Thyroid gland (tissue), 4 donors: ENCODE measurements at places on chromosomes 5 and 9.

GRCh38 chr5:135373736-135374515, 25.1 kb downstream of the MACROH2A1 start:
- H3K4me1 ChIP-seq = peaks cover 14% of the 10 kb centered on the region
- DNase-seq = peak; percentile 76
- no peaks in the 10 kb centered on the region for H3K27me3 ChIP-seq

DNA sequence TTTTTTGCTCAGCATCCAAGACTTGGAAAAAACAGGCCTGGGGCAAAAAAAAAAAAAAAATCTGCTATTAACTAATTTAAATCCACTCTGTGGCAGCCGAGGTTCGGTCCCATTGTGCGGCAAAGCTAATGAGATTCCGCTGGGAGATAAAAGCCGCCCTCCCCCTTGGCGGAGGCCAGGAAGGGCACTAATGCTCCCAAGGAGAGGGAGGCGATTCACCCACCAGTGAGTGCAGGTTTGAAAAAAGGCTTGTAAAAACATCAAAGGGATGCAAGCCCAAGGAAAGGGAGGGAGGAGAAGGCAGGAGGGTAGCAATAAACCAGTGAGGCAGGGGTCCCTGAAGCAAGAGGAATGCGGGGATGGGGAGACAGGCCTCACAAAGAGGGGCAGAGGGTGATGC, 129.5 kb upstream of the RAPGEF1 start:
- H3K27ac ChIP-seq = no peak overlapping the region
- no peaks in the 10 kb centered on the region for H3K27me3 ChIP-seq
- DNase-seq = no peak
- no peaks in the 10 kb centered on the region for H3K36me3 ChIP-seq
- no peaks in the 10 kb centered on the region for H3K4me1 ChIP-seq
- no peak overlapping the region for H3K4me3 ChIP-seq

DNA sequence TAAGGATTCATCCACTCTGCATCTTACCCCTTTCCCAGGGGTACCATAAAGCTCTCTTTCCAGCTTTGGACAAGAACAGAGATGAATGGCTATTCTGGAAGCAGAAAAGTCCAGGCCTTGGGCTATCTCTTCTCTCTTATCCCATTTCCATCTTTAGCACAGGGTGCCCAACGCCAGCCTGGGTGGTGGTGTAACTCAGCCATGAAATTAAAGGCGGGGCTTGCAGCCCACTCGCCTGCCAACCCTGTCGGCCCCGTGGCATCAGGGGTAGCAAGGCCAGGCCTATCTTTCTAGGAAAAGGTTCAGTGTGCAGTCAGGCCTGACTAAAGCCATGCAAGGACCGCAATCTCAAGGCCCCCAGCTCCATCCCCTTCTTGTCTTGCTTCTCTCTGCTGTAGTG, 78.7 kb downstream of the FGF18 start:
- no peak overlapping the region for H3K27ac ChIP-seq
- peaks cover 16% of the 10 kb centered on the region for H3K4me1 ChIP-seq
- H3K4me3 ChIP-seq = no peak overlapping the region
- no peaks in the 10 kb centered on the region for H3K27me3 ChIP-seq

DNA sequence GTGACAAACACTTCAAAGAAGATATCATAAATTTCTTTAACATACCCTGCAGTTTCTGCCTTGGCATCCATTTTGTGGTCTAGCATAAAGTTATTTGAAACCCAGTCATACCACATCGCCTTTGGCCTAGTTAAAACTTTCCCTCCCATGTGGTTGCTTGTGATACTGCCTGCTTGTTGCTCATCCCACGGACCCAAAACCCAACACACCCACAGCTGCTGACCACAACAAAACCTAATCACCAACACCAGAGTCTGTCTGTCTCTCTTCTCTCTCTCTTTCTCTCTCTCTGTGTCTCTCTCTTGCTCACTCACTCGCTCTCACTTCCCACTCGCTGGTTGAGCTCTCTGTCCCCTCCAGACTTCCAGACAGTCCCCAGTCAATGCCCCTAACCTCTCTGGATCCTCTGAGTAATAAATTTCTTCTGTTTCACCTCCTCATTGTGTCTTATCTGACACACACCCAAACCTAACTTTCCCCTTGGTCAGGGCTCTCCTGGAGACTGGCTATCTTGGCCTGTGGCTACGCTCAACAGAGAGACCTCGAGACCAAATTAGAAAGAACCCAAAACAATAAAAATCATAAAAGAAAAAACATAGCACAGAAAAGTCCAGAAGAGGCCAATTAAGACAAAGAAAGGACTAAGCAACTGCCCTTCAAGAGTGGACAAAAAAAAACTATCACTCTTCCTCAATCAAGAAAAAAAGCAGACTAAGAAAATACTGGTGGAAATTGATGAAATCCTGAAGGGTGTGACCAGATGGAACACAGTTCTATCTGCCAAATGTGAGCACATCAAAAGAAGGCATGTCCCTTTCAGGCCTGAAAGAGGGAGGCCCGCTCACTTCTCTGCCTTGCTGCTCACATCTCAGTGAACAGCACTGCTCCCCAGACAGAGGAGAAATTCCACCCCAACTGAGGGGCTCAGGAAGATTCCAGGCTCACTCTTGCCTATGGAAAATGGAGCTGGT, 41.5 kb downstream of the TTLL11 start:
- H3K27ac ChIP-seq = no peak overlapping the region
- no peaks in the 10 kb centered on the region for H3K4me1 ChIP-seq
- H3K27me3 ChIP-seq = no peaks in the 10 kb centered on the region
- no peak for DNase-seq

GRCh38 chr9:89278997-89279739, 31.8 kb upstream of the CKS2 start:
- no peak overlapping the region for H3K4me3 ChIP-seq
- no peak for DNase-seq
- H3K27ac ChIP-seq = no peak overlapping the region
- peaks cover 8% of the 10 kb centered on the region for H3K4me1 ChIP-seq
- H3K36me3 ChIP-seq = no peaks in the 10 kb centered on the region

- no peak overlapping the region for H3K27ac ChIP-seq
- no peak for DNase-seq
- no peak overlapping the region for H3K4me3 ChIP-seq
These were observed 323.3 kb downstream of the ARL15 start for GRCh38 chr5:53987101-53987500.

GRCh38 chr9:19117039-19117716, 10.1 kb downstream of the PLIN2 start:
- DNase-seq = no peak
- no peaks in the 10 kb centered on the region for H3K27me3 ChIP-seq
- no peaks in the 10 kb centered on the region for H3K4me1 ChIP-seq
- H3K4me3 ChIP-seq = no peak overlapping the region
- H3K27ac ChIP-seq = no peak overlapping the region

- H3K4me1 ChIP-seq = peaks cover 10% of the 10 kb centered on the region
- H3K4me3 ChIP-seq = peak within 1 kb of the TSS; percentile 32
- H3K36me3 ChIP-seq = no peaks in the 10 kb centered on the region
- peak; percentile 91 for DNase-seq
These were observed at the start of gene RAB3C for GRCh38 chr5:58582803-58583491. TSS of gene RAB3C (plus strand) at chr5:58583075. CDS start at chr5:58583209, 134 bp downstream.

DNA sequence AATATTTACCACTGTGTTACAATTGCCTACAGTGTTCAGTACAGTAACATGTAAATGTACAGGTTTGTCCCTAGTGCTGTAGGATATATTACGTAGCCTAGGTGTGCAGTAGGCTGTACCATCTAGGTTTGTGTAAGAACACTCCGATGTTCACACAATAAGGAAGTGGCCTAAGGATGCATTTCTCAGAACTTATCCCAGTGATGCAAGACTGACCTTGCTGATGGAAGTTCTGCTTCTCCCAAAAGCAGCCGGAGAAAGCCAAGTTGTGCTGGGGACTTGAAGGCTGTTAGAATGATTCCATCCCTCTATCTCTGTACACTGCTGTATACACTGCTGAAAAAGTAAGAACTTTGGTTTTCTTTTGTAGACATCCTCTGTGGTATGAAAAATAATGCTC, 21.6 kb downstream of the NEUROG1 start:
- H3K27ac ChIP-seq = no peak overlapping the region
- DNase-seq = no peak
- no peaks in the 10 kb centered on the region for H3K27me3 ChIP-seq
- H3K4me3 ChIP-seq = no peak overlapping the region

DNA sequence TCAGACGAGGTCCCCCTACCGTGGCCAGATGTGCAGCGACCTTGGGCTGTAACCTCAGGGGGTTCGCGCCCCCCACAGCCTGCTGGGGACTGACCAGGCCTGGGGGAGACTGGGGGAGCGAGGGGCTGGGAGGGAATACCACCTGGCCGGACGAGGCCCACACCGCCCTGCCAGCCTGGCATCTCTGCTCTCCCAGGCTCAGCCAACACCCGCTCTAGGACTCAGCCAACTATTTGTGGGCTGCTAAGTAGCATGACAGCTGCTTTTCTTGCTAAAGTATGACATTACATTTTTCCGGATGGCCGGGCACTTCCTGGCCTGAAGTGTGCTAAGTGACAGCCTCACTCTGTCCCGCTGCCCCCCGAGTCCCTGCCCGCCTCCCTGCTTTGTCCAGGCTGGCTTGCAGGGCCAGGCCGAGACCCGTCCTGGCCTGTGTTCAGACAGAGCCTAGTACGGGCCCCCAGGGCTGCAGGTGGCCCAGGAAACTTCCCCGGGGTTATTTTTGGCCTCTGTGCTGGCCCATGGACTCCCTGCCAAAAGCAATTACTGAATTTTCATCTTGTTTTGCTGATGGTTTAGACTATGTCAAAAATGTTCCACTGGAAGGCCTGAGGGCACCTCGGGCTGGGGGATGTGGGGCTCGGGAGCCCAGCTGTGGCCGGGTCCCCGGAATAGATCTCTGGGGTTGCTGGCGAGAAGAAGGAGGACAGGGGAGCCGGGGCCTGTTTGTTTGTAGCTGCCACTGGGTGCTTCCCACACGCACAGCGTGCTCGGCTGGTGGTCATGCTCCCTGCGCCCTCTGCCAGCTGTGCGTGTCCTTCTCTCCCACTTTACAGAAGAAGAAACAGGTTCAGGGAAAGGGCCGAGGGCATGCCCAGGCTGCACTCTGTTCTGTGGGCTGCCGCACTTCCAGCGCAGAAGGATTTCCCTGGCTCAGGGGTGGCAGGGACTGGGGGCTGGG, 13.4 kb upstream of the SLC2A6 start:
- peaks cover 24% of the 10 kb centered on the region for H3K4me1 ChIP-seq
- no peaks in the 10 kb centered on the region for H3K36me3 ChIP-seq
- no peak overlapping the region for H3K4me3 ChIP-seq
- peak overlapping the region; percentile 19 for H3K27ac ChIP-seq

GRCh38 chr5:108615216-108615615, 132.5 kb upstream of the FER start:
- no peaks in the 10 kb centered on the region for H3K4me1 ChIP-seq
- no peak overlapping the region for H3K4me3 ChIP-seq
- H3K27me3 ChIP-seq = no peaks in the 10 kb centered on the region
- H3K36me3 ChIP-seq = no peaks in the 10 kb centered on the region

DNA sequence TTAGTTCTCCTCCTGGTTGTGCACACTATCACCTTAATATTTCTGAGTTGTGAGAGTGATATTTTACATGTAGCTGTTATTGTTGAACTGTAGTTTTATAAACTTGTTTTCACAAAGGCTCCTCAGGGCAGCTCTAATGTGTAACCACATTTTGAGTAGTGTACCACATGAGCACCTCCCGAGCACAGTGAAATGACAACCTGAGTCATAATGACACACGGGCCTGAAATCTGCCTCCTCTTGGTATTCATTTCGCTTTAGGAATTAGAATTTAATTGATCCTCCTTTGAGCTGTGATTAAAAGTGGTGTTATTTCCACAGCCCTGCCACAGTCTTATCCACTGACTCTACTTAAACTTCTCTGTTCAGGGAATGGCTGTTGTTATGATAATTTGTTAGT, 7.9 kb downstream of the MTRR start:
- H3K36me3 ChIP-seq = no peaks in the 10 kb centered on the region
- no peak overlapping the region for H3K27ac ChIP-seq
- H3K4me3 ChIP-seq = no peak overlapping the region
- DNase-seq = no peak
- H3K4me1 ChIP-seq = peaks cover 11% of the 10 kb centered on the region
- H3K27me3 ChIP-seq = no peaks in the 10 kb centered on the region

GRCh38 chr5:51731421-51732029, 348.3 kb downstream of the ISL1 start:
- H3K27ac ChIP-seq = no peak overlapping the region
- no peaks in the 10 kb centered on the region for H3K27me3 ChIP-seq
- H3K36me3 ChIP-seq = no peaks in the 10 kb centered on the region
- DNase-seq = no peak
- no peak overlapping the region for H3K4me3 ChIP-seq
